ENCODE measurements at places on chromosomes 16 and 17.

- no peak for DNase-seq
Observed at GRCh38 chr16:9874219-9874618, 308.0 kb downstream of the GRIN2A start.

DNA sequence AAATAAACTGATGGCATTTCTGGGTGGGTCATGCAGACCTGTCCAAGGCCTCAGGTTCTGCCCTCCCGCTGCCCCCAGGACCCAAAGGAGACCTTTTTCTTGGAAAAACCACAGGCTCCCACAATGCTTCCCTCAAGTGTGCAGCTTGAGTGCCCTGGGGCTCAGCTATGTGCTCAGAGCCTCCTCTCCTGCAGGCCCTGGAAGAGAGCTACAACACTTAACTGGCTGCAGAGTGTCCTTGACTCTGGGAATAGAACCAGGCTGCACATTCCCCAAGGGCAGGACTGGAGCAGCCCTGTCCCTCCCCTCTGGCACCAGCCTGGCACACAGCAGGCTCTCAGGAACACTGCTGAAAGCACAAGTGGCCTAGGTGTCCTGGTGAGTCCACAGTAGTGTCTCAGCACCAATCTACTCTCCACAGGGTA, 4.8 kb upstream of the SREBF1 start:
- DNase-seq: peak; percentile 90

DNA sequence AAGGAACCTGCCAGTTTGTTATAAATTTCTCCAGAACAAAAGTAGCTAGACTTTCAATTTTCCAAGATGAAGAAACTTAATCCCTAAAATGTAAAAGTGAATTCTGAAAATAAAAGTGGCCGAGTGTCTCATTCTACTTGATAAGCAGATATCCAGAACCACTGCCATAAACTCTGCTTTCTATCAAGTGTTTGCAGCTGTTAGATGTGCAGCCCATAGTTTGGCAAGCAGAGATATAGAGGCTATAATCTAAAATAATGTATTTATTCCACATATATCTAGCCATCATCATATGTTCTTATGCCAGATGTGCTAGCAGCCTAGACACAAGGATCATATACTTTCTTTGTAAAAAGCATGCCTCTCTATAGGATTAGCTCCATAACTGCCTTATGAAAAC, 14.7 kb upstream of the FBXL20 start:
- no peak for DNase-seq

GRCh38 chr16:53112015-53112414, 57.2 kb downstream of the CHD9 start:
- no peak for DNase-seq

DNA sequence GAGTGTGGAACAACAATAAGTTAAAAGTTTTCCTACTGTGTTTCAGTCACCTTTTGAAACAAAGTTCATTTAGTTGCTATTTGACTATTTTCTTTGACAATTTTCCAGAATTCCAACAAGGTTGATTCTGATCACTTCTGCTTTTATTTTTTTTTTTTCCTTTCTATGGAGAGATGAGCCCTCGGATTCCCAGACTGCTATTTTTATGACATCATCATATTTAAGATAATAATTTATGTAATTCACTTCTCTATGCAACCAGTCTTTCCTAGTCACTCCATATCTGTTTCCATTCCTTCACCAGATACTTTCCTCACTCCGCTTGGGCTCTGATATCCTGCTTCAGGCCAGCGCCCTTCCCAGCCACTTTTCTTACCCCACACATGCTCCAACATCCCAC, 8.1 kb downstream of the OR4D2 start:
- no peak for DNase-seq

- DNase-seq: no peak
Observed at GRCh38 chr17:29133121-29133713, 47.0 kb downstream of the MYO18A start.

- DNase-seq: no peak
Observed at GRCh38 chr17:15169676-15170075, 95.5 kb downstream of the PMP22 start.

DNA sequence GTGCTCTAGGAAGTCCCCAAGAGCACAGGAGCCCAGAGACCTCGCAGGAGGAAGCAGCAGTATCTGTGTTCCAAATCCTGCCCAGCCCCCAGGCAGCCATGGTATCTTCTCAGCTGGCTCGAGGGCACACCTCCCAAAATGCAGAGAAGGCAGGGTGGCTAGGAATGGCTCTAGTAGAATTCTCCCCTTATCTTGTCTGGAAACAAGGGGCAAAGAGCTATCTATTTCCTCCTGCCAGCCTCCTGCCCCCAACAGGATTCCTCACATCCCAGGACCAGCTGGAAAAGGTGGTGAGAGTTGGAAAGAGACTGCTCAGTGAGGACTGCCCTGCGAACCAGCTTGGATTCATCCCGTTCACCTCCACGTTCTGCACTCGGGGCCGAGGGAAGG, 8.6 kb upstream of the TSPOAP1 start:
- DNase-seq: peak; percentile 62

DNA sequence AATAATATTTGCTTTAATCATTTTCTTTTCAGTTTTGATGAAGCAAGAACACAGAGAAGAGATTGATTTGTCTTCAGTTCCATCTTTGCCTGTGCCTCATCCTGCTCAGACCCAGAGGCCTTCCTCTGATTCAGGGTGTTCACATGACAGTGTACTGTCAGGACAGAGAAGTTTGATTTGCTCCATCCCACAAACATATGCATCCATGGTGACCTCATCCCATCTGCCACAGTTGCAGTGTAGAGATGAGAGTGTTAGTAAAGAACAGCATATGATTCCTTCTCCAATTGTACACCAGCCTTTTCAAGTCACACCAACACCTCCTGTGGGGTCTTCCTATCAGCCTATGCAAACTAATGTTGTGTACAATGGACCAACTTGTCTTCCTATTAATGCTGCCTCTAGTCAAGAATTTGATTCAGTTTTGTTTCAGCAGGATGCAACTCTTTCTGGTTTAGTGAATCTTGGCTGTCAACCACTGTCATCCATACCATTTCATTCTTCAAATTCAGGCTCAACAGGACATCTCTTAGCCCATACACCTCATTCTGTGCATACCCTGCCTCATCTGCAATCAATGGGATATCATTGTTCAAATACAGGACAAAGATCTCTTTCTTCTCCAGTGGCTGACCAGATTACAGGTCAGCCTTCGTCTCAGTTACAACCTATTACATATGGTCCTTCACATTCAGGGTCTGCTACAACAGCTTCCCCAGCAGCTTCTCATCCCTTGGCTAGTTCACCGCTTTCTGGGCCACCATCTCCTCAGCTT, 45.0 kb downstream of the ESRP2 start:
- DNase-seq: no peak

- DNase-seq: no peak
Observed at GRCh38 chr17:8137645-8138373, 13.9 kb upstream of the HES7 start.

GRCh38 chr17:78313735-78314648, 45.9 kb downstream of the SOCS3 start:
- DNase-seq: peak; percentile 94

DNA sequence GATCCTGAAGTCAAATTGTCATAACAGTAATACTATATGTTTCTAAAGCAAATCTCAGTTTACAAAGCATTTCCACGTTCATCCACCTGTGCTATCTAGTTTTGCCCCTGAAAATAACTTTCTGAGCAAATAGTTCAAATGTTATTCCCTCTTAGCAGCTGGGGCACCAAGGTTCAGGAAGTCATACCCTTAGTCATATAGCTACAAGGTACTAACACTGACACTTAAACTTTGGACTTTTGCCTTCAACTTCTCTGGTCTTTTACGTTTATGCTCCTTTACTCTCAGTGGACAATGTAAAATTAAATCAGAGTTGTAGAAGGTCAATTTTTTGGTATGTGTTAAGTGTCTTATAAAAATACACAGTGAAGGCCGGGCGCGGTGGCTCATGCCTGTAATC, 33.0 kb downstream of the COX11 start:
- DNase-seq: no peak

DNA sequence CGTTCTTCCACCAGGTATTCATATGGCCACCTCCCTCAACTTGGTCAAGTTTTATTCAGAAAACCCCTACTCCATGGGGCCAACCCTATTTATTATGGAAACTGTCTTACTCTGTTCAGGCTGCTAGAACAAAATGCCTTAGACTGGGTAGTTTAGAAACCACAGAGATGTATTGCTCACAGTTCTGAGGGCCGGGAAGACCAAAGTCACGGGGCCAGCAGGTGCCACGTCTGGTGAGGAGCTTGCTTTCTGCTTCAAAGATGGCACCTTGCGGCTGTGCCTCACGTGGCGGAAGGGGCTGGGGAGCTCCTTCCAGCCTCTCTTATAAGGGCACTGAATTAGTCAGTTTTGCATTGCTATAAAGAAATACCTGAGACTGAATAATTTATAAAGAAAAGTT, 74.3 kb downstream of the AXIN2 start:
- DNase-seq: no peak

DNA sequence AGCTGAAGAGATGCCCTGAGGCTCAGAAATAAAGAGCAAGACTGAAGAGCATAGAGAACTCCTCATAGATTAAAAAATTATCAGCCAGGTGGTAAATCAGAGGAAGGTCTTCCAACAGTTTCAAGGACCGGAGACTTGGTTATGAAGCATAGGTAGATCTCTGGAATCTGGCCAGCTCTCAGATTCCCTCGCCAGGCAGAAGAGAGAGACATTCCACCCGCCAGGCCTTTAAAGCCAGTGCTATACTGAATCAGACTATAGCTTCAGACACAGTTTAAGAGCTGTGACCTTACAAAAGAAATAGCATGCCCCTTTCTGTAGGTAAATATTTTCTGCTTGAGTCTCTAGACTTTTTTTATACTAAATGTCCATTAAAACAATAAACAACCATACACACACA, 70.3 kb downstream of the NFATC3 start:
- DNase-seq: no peak

- DNase-seq: no peak
Observed at GRCh38 chr16:23847948-23848347, 12.2 kb downstream of the PRKCB start.

GRCh38 chr17:8740486-8740885, 4.2 kb downstream of the CCDC42 start:
- DNase-seq: no peak

DNA sequence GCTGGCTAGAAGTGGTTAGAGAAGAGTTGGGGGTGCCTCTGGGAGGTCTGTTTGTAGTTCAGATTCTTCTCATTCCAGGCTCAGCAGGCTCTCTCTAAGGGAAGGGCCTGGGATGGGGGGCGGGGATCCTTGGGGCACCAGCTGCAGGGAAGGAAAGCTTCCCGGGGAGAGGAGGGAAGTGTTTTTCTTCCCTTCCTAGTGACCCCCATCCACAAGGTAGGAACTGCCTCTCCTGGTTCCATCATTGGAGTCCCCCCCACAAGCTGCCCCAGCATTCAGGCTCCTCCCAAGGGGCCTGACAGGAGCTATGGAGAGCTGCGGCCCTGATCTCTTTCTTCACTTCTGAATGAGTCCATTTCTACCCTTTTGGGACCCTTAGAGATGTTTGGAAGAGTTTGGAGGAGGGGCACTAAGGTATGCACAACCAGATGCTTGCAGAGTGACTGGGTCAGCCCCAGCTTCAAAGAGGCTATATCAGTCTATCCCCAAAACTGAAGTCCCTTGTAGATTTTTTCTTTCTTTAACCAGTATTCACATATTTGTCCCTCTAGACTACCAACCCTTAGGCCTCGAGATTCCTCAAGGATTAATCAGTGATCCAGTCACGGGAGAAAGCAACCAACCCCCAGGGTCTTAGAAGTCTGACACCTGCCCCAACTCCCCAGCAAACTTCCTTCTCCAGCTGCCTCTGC, 13.9 kb upstream of the FZD2 start:
- no peak for DNase-seq

DNA sequence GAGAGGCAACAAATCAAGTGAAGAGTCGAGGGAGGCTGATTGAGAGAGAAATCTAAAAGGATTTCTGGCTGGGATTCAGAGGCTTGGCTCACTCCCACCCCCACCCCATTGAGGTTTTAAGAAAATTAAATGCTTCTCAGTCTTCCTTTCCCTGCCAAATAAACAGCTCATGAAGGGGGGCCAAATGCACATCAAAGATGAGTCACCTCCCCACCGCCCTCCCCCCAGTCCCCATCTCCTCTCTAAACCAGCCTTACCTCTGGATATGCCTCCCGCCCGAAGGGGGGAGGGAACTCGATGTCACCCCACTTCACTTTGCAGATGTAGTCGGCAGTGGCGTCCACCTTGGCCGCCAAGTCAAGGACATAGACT, 11.6 kb downstream of the ACLY start:
- DNase-seq: no peak

- no peak for DNase-seq
Observed at GRCh38 chr17:40678902-40679522, 14.0 kb upstream of the KRT222 start.

- DNase-seq: peak; percentile 72
Observed at GRCh38 chr17:18225642-18226283, 328 bp downstream of the LLGL1 start.

GRCh38 chr16:23378256-23378655, 74.7 kb downstream of the COG7 start:
- DNase-seq: no peak

DNA sequence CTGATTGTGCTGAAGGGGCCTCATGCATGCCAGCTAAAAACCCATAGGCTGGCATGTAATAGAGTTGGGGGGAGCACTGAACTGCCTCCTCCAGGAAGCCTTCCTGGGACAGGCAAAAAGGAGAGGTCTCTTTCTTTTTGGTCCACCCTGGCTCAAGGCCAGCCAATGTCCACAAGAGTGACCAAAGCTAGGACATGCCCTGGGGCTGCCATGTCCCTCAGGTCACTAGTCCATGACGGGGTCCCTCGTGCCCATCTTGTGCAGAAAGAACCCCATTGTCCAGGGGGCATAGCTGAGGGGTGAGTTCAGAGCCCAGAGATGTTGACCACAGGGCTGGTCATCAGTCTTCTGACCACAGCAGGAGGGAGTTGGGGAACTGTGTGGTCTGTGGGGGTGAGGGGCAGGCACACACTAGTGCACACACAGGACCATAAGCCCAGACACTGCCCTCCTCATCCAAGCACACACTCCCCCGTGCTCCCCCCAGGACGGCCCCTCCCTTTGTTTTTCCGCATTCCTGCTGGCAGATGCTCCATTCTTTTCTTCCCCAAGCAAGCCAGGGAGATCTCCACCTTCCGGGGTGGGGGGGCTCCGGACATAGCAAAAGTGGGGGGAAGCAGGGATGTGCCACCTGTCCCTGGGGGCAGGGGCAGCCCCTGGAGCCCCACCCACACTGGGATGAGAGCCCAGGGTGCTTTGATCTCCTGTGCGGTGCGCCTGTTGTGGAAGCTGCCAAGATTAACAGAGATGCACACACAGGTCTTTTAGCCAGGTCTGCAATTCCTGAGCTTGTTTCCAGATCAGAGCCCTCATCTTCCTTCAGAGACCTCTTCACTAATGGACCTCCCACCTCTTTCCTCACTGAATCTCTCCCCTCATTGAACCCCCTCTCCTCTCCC, 25.2 kb upstream of the PHB1 start:
- DNase-seq: no peak

DNA sequence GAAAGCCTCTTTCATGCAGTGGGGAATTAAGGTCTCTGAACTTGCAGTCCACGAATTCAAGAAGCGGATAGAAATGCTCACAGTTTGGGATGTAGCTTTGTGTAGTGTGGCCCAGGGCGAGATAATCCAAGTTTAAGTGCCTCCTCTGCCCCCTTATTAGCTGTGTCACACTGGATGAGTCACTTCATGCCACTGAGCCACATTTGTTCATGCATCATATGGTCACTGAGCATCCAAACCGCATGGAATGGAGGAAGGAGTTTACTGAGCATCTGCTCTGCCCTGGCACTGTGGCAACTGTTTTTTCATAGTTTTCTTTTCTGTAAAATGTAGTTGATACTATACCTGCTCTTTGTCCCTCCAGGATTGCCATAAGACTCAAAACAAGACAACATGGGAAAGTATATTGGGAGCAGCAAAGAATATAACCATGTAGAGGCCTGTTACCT, 15.1 kb upstream of the DHX8 start:
- DNase-seq: no peak

Data from upper lobe of right lung (tissue), 1 donor.